ENCODE measurements at places on chromosomes 13 and 19. TPM values are rescaled to one million over a fixed set of nuclear protein-coding genes. Genes with fewer than 3 reads are reported as not detected.

GRCh38 chr19:13382633-13382938, 123.7 kb downstream of the CACNA1A start:
- no peak for DNase-seq

DNA sequence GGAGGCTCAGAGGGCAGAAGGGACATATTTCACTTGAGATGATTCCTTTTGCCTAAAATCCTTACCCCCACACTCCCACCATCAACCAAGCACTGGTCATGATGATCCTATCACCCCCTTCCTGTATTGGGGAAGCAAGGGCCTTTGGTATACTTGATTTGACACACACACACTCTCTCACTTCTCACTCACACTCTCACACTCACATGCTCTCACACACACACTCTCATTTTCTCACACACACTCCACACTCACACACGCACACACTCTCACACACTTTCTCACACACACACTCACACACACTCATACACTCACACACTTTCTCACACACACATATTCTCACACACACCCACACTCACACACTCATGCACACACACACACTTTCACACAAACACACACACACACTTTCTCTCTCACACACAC, 8.6 kb downstream of the RGCC start:
- DNase-seq: no peak

GRCh38 chr13:47897411-47898050, 103.5 kb downstream of the SUCLA2 start:
- DNase-seq: no peak

DNA sequence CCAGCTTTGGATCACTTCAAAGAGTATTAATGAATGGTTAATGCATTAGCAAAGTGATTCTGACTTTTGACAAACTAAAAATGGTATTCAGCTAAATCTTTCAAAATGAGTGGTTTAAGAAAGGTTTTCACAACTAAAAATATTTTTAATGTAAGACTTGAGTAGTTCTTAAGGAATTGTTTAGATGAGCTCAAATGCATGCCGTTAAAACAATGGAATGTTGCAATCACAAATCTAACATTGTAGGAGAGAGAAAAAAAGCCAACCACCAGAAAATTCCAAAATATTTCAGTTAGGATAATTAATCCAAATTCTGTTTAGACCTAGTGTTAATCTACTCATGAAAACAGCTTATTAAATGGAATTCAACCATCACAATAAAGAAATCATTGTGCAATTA, 1044.8 kb upstream of the SLC10A2 start:
- DNase-seq: no peak

GRCh38 chr13:107901996-107902562, 313.3 kb downstream of the LIG4 start:
- no peak for DNase-seq

DNA sequence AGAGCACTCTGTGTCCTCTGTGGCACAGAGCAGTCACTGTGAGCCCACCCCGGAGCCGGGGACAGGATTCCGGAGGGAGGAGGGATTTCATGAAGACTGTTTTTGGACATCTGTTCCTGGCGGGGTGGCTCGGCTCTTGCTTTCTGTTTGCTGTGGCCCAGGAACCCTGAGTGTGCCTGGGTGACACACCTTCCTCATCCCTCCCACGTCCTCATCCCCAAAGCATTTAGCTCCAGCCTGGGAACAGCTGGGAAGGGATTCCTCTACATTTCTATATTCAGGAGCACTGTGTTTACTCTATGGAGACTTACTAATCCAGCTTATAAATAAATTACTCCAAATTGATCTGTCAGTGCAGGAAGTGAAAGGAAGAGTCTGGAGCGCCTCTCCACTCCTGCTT, 97.8 kb upstream of the UBL3 start:
- no peak for DNase-seq

FAM124A gene
- total RNA-seq: 3.2 TPM

KIR3DL3 gene
- total RNA-seq: not detected

Measured in Peyer's patch (tissue), 4 donors.